ENCODE measurements at places on chromosomes 5 and 9.

GRCh38 chr5:72720205-72720604 lies 96.3 kb upstream of the TNPO1 start:
- DNase-seq: no peak

DNA sequence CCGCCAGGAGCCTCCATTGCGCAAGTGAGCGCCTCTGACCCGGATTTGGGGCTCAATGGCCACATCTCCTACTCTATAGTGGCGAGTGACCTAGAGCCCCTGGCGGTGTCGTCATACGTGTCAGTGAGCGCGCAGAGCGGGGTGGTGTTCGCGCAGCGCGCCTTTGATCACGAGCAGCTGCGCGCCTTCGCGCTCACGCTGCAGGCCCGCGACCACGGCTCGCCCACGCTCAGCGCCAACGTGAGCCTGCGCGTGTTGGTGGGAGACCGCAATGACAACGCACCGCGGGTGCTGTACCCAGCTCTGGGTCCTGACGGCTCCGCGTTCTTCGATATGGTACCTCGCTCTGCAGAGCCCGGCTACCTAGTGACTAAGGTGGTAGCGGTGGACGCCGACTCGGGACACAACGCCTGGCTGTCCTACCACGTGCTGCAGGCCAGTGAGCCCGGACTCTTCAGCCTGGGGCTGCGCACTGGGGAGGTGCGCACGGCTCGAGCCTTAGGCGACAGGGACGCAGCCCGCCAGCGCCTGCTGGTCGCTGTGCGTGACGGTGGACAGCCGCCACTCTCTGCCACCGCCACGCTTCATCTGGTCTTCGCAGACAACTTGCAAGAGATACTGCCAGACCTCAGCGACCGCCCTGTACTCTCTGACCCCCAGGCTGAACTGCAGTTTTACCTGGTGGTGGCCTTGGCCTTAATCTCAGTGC lies 1.9 kb downstream of the PCDHGB6 start:
- no peak for DNase-seq

DNA sequence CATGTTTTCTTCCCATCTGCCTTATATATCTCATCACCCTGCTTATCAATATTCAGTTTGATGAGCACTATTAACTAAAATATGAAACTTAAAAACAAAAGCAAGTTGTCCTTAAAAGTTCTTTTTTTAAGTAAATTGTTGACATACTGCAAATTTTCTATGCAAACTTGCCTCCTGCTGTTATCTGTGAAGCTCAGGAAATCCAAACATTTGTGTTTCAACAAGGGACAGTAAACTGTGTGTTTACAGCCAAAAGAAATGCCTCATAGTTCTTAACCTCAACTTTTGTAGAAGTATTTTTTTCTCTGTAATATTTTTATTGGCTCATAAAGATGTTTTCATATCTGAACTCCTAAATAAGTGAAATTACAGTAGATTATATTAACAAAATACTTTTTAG lies 7.7 kb upstream of the TTC23L start:
- no peak for DNase-seq

DNA sequence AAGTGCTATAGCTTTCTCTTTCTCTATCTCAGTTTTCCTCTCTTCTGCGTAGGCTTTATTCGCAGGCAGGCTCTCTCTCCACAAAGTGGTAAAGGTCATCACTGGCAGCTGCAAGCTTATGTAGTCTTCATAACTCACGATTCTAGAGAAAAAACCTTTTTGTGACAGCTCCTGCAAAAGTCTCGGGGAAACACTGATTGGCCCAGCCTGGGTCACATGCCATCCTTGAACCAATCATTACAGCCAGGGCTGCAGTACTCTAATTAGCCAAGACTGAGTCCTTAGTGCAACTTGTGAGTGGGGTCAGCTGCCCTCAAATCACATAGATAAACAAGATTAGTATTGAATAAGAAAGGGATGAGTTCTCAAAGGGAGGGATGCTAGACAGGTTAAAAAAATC lies 18.3 kb upstream of the FRMPD1 start:
- DNase-seq: no peak

DNA sequence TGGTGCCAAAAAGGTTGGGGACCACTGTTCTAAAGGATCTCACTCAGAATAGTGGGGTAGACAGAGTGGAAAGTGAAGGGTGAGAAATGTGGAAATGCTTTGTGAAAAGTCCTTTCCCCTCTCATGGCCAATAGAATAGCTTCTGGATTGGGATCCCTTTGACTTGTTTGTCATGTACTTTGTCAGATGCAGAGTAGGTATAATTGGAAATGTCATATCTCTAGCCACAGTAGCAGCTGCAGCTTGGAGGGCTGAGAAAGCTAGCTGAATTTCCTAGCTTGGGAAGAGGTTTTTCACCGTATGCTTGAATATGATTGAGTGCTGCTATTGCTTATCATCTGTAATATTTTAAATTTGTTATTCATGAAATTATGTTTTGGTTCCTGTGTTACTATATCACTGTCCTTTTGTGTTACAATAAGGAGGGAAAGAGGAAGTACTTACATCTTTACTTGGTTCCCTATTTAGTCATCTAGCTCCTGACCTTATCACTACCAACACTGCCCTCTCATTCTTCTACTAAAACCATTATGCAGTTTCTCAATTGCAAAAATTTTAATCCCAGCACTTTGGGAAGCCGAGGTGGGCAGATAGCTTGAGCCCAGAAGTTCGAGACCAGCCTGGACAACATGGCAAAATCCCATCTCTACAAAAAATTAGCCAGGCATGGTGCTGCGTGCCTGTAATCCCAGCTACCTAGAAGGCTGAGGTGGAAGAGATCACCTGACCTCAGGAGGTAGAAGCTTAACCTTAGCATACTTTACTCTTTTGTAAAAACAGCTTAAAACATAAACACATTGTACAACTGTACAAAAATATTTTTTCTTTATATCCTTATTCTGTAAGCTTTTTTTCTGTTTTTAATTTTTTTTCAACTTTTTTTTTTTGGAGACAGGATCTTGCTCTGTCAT lies 12.4 kb downstream of the SLC30A5 start:
- DNase-seq: no peak

GRCh38 chr9:79570448-79571308 lies 1.1 kb upstream of the TLE4 start:
- peak; percentile 46 for DNase-seq

DNA sequence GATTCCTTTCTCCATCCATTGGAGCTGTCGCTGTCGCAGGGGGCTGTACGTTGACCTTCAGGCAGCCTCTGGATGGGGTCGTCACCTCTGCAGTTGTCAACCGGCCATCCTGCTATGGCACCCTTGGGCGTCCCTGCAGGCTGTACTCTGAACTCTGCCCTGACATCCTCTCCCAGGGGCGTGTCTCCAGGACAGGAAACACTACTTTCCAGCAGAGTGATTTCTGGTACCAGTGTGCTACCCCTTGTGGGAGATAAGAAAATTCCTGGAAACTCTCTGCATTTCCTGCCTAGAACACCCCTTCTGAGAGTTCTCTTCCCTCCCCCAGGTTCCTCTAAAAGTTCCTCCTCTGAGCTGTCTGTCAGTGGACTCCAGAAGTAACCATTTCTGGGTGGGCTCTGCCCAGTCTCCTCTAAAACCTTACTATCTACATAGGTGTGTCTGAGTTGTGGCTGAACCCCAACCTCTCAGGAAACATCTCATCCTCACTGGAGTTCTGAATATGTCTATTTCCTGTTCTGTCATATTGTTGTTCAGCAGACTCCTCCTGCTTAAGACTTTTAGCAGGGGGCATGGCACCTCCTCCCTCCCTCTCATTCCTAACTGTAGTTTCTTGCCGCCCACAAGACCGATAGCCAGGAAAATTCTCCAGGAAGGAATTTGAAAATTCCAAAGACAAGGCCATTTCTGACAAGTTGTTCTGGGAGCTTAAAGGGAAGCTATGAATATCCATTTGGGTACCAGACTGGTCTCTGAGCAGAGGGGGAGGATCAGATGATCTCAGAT lies 145.3 kb upstream of the RASEF start:
- no peak for DNase-seq

DNA sequence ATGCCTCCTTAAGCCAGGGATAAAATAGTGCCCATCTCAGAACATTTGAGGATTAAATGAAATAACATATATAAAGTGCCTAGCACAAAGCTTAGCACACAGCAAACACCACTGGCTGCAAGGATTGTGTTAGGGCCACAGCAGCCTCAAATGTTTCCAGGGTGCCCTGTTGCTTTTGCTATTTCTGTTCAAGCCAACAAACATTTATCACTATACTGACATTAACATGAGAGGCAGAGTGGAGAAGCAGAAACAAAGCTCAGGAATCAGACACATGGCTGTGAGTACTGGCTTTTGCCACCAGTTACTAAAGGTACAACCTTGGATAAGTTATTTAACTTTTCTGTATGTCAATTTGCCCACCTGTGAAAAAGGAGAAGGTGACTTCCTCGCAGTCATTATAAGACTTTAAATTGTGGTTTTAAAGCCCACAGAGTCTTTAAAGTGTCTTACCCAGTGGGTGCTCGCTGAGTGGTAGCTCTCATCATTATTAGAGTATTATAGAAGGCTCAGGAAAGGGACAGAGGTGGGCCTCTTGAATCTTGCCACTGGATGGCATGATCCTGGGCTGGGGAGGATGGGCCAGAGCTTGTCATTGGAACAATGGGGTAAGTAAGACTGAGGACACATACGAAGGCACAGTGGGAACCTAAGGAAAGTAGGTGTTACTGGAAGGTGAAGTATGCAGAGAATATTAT lies 98.2 kb downstream of the MARCHF3 start:
- DNase-seq: no peak

GRCh38 chr5:178984145-178985072 lies 10.7 kb downstream of the GRM6 start:
- no peak for DNase-seq

DNA sequence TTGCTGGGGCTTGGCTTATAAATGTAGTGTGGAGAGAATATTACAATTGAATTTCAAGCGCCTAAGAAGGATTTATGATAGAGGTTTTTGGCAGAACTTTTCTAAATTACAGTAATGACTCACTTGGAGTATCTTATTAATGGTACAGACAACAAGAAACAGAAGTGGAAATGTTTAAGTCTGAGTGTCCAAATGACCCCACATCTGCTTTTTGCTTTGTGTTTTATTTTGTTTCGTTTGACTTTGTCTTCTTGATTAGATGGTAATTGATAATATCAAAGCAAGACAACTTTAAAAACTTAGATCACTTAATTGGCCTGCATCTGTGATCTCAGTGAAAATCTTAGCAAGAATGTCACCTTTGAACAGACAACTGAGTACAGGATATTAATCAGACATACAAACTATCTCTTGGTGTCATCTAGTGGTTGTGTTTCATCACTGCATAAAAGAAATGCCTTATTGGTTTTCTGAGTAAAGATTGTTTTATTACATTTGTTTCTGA lies 577.4 kb downstream of the ISL1 start:
- no peak for DNase-seq

- DNase-seq: no peak
These were observed 20.6 kb downstream of the ARL15 start for GRCh38 chr5:54289769-54290168.

DNA sequence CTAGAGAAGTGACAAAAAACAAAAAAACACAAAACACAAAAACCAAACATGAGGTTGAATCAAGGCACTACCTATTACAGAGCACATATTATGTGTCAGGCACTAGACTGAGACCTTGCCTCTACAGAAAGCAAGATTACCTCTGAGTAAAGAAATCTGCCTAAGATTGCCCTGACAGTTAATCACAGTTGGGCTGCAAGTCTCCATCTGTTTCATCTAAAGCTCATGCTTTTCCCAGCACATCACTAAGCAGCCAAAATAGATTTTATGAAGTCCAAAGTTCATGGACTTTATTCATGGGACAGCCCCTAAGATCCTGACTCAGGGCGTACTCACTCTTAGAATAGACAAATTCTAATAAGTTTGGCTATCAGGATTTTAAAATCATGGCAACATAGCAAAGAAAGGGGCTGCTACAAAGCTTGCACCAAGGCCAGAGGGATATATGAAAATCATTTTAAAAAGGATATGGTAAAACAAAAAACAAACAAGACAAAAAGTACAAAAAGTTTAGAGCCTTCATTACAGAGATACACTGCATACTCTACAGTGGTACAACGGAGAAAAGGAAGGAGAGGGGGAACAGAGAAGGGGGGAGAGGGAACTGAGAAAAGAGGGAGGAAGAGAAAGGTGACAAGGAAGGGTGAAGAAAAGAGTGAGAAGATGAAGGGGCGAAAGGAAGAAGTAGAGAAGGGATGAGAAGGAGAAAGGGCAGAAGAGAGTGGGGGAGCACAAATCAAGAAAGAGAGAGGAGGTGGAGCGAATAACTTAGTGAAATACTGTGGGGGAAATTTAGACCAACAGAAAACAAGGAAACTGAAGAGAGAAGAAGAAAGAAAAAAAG lies 58.2 kb downstream of the RICTOR start:
- DNase-seq: no peak

Measured in mesothelial cell of epicardium (in vitro differentiated cells).